HS-27A (cell line): ENCODE measurements at places on chromosomes 16 and 17.
A peak's percentile ranks its signal among the peaks of the same experiment; 100 is the strongest.

GRCh38 chr16:86513471-86514277, 3.3 kb downstream of the FOXF1 start:
- no peak for DNase-seq

DNA sequence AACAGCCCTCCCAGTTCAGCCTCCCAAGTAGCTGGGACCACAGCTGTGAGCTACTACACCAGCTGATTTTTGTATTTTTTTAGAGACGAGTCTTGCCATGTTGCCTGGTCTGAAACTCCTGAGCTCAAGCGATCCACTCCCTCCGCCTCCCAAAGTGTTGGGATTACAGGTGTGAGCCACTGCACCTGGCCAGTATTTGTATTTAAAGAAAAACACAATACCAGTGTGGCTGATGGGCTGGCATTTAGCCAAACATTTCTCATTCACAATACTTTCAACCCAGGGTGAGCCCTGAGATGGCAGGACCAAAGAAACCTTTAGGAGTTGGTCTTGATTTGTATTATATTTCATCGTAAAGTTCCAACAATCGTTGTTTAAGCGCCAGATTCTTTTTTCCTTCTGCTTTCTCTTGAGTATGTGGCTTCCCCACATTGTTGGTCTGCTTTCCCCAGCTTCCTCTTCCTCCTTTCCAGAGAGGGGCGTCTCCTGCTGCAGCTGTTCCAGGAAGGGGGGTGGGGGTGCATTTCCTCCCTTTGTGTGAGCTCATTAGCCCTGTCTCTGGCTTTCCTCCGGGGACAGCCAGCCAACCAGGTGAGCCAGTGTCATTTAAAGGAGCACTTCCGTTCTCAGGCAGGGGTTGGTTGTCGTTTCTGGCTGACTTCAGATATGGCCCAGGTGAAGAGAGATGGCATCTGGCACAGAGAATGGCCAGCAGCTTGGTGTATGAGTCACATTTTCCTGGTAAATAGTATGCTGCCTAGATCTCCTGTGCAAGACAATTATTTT, 79.9 kb downstream of the GPRC5B start:
- DNase-seq = no peak

GRCh38 chr16:22214889-22215288, 8.8 kb downstream of the EEF2K start:
- DNase-seq = no peak

GRCh38 chr17:65522751-65523404, 38.6 kb downstream of the AXIN2 start:
- DNase-seq = no peak

GRCh38 chr16:65500919-65501318, 379.1 kb upstream of the CDH11 start:
- no peak for DNase-seq

DNA sequence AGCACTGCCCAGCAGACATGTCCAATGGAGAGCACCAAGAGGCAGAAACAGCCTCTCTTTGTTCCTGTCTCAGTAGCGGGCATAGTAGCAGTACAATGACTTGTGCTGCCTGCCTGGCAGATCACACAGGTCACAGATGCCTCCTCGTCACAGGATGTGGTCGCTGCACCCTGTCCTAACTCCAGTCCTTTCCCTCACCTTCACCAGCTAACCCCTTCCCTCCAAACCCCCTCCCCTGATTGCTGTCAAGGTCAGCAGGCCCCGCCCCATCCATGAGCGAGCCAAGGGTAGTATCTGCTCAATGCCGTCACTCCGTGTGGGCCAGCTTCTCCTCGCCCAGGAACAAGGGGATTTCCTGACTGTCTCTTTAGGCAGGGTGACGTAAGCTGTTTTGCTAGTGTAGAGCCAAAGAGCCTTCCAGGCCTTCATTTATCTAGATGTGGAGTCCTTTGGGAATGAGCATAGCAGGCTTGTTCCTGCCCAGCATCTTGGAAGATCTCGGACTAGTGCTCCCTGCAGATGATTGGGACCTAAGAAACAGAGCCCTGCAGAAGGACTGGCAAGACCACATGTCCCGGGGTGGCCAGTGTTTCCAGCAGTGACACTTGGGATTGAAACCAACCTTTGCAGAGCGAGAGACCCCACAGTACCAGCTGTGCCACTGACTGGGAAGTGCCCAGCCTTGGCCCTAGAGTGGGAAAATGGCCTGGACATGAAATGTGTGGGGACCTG, 75.9 kb upstream of the TNRC6C start:
- DNase-seq = no peak

GRCh38 chr16:56999409-57000270, 10.3 kb downstream of the NLRC5 start:
- no peak for DNase-seq

- DNase-seq = no peak
Observed at GRCh38 chr16:73418051-73418450, 370.1 kb upstream of the ZFHX3 start.

DNA sequence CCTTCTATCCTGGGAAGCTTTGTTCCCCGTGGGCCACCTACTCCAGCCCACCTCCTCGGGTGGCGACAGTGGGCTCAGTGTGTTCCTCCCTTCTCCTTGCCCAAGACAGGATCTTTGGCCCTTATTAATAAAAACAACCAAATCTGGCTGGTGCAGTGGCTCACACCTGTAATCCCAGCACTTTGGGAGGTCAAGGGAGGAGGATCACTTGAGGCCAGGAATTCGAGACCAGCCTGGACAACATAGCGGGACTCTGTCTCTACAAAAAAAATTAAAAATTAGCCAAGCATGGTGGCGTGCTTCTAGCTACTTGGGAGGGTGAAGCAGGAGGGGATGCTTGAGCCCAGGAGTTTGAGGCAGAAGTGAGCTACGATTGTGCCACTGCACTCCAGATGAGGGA, 42.2 kb downstream of the SOCS1 start:
- no peak for DNase-seq

GRCh38 chr17:47852113-47852949, 1.4 kb upstream of the SP6 start:
- DNase-seq = no peak

GRCh38 chr16:71845639-71846430, at the start of gene ATXN1L:
Gene ATXN1L, plus strand, starts transcription at chr16:71845976. Its CDS starts 3,765 bp downstream, at chr16:71849741.
- peak; percentile 72 for DNase-seq

DNA sequence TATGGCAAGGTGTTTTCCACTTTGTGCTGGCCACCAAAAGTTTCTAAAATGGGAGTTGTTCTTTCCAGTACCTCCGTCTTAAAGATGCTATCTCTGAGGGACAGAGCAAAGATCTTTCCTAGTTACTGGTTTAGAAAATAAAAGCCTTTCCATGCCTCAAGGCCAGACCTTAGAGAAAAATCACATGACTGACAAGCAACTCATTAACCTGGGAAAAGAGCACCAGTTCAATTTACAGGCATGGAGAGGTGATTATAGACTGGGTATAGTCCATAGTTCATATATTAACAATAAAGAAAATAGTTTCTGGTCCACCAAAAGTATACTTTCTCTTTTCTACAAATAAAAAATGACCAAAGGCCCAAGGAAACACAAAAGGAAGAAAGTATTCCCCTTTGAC, 230.7 kb downstream of the TOX3 start:
- DNase-seq = no peak

GRCh38 chr17:39391448-39391847, 10.0 kb downstream of the FBXL20 start:
- DNase-seq = no peak

GRCh38 chr17:44381810-44382305, 7.6 kb downstream of the ITGA2B start:
- no peak for DNase-seq

- no peak for DNase-seq
Observed at GRCh38 chr16:20411055-20411454, 1.7 kb downstream of the ACSM5 start.

DNA sequence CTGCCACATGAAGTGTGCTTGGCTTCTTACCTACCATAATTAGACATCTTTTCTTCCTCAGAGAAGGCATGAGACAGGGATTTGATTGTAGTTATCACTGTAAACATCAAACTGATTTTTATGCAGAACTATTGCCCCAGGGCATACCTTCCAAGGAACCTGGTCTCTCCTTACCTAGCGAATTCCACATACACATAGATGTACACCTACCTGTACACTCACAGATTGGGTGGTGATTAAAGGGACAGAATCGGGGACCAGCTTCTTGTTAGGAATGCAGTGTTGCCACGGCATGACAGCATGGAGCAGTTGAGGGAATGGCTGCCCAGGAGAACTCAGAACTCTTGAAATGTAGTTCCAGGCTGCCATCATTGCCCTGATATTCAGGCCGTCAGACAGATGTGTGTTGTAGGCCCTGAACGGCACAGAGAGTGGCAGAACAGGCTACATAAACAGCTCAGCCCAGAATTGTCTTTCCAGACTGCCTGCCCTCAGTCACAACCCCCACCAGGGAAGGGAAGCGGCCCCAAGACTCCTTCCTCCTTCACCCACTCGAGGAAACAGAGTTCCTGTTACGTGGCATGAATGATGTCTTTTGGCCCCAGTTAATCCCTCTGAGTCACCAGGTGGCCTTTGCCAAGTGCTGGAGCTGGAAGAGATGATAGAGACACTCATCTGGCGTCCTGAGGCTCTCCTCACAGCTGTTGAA, 17.8 kb upstream of the NAGLU start:
- DNase-seq = no peak

GRCh38 chr16:19520861-19521331, 1.0 kb downstream of the GDE1 start:
- no peak for DNase-seq

GRCh38 chr17:20032636-20033035, 23.5 kb downstream of the SPECC1 start:
- no peak for DNase-seq

DNA sequence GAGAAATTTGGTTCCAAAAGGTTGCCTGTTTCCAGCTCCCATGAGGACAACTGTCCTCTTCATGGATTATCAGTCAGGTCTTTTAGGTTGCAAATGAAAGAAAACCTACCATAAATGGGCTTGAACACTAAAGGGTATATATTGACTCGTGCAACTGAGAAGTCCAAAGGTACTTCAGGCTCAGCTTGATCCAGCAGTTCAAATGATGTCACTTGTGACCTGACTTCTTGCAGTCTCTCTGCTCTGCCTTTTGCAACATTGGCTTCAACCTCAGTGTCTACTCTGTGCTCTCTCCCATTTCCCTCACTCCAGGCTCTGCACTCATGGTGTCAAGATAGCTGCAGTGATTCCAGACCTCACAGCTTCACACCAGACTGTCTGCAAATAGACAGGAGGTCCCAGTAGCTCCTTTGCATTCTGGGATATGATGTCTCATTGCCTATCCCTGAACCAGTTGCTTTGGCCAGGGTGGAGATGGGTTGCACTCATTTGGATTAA, 5.5 kb upstream of the CALB2 start:
- no peak for DNase-seq

GRCh38 chr16:77157346-77158058, 33.5 kb upstream of the MON1B start:
- no peak for DNase-seq

GRCh38 chr17:1134634-1135324, 45.0 kb downstream of the ABR start:
- no peak for DNase-seq

DNA sequence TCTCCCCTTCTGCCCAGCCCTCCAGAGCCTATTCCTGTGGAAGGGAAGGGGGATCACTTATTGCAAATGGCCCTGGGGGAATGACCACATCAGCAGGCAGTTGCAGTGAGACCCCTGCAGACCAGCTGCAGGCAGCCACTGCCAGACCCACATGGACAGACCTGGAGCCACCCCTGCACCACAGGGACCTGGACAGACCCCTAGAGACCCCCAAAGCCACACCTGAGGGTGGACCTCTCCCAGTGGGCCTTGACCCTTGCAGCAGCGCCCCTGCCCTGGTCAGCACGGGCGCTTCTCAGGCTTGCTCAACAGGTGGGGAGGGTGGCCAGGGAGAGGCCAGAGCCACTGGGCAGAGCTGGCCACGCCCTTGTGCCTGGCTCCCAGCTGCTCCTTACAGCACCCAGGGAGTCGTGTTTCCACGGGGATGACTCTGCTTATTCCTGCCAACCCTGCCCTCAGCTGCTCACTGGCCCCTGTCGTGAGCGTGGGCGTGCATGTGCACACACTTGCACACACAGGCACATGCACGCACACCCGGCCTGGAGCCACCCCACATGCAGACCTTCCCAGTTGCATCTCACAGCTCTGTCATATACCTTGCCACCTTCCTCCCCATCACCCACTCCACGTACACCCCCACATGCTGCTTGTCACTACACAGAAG, 1.3 kb upstream of the SCN4A start:
- DNase-seq = no peak

DNA sequence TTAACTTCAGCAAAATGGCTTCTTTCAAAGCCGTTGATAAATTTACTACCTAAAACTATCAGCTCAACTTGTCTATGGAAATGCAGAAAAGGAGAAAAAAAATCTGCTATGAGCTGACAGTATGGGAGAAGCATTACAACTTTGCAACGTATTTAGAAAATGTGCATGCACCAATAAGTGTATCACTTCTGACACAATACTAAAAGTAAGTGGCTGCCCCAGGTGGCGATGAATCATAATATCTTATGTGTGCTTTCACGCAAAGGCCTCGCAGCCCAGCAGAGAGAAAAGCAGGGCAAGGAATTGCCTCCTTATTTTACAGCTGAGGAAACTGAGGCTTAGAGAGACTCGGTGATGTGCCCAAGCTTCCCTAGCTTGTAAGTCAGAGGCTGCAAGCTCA, 101.8 kb downstream of the SALL1 start:
- DNase-seq = no peak

DNA sequence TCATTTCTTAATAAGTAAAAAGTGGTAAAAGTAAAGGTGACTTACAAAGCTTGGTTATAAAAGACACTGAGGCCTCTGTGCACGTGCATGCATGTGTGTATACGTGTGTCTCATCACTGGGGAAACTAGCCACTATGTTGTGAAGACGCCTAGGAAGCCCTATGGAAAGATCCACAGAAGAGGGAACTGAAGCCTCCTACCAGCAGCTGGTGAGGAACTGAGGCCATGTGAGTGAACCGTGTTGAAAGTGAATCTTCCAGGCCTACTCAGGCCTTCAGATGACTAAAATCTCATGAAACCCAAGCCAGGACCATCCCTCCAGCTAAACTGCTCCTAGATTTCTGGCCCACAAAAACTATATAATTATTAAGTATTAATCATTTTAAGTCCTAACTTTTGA, 23.7 kb downstream of the PHLPP2 start:
- DNase-seq = no peak

DNA sequence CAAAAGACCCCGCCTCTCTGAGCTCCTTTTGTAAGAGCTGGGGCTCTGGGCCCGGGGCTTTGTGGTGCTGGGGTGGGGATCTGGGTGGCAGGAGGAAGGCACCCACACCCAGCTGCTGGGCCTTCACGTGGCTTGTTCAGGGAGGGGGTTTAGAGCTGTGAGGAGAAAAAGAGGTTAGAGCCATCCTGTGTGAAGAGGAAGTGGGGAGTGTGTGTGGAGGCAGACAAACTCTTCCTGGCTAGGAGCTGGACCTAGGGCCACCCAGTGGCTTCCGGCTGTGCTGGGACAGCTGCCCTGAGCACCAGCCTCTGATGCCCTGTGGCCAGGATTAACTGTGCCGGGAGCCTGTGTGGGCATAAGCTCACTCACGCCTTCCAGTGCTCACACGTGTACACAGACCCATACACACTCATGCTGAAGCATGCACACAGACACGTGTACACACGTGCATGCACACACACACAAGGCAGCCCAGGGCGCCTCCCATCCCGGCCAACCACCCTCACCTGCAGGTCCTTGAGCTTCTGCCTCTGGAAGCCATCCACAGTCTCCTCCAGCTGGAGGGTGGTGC, 7.4 kb downstream of the CIBAR2 start:
- DNase-seq = no peak
